ENCODE measurements at places on chromosomes 6 and 20. TPM values are rescaled to one million over a fixed set of nuclear protein-coding genes. Genes with fewer than 3 reads are reported as not detected.

GRCh38 chr6:16162003-16162402 is 33.1 kb downstream of the MYLIP start:
- no peak overlapping the region for H3K4me3 ChIP-seq
- H3K27ac ChIP-seq: no peak overlapping the region
- no peak for DNase-seq

GRCh38 chr20:10541668-10542411 is 106.7 kb downstream of the SLX4IP start:
- H3K4me3 ChIP-seq: no peak overlapping the region
- no peaks in the 10 kb centered on the region for H3K27me3 ChIP-seq

DNA sequence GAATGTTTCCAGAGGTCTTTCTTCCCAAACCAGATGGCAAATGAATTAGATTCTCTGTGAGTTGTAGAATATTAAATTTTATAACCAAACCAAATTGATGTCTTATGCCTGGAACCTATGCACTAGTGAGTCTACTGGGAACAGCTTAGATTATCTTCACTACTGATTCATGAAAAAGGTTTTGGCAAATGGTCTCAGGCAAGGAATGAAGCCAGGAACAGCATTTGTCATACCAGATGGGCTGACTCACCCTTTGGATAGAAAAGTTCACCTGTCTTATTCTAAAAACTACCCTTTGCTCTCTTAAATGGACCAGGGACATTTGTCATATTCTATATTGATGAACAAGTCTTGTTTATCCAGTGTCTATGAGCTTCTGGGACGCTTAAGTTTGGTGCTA is 135.4 kb upstream of the ECI2 start:
- H3K27me3 ChIP-seq: no peaks in the 10 kb centered on the region
- H3K36me3 ChIP-seq: peaks cover 2% of the 10 kb centered on the region
- H3K4me1 ChIP-seq: no peaks in the 10 kb centered on the region
- H3K27ac ChIP-seq: no peak overlapping the region

Gene SLC12A5
- 9.6 TPM for total RNA-seq

- no peaks in the 10 kb centered on the region for H3K36me3 ChIP-seq
- peaks cover 58% of the 10 kb centered on the region for H3K27me3 ChIP-seq
- DNase-seq: no peak
- H3K27ac ChIP-seq: no peak overlapping the region
- no peaks in the 10 kb centered on the region for H3K4me1 ChIP-seq
Observed at GRCh38 chr6:137402143-137402680, 92.0 kb downstream of the OLIG3 start.

DNA sequence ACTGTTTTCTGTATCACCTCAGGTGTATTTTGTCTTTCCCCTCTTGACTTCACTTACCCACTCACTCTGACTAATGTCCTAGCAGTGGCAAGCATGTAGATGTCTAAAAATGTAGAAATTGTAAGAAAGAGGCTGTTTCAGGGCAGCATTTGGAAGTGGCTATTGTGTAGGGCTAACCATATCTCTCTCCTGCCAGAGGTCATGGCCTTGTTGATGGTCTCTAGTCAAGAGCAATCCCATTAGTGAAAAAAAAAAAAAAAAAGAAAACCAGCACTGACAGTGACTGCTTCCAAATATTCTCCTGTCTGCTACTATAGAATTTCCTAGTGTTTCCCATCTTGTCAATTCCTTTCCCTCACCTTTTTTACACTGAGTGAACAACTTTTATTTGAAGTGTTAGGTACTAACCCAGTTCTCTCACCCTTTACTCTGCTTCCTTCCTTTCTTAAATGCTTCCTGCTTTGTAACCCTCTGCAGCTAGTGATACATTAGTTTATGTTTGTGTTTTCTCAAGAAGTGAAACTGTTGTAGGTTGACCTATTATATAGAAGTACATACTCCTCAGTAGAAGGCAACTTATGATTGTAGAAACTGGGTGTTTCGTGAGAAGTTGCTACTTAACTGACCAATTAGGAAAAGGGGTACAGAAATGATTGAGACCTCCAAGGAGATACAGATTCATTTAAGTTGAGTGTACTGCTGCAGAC is 174.1 kb upstream of the PTPRK start:
- H3K36me3 ChIP-seq: no peaks in the 10 kb centered on the region
- H3K4me3 ChIP-seq: no peak overlapping the region
- no peaks in the 10 kb centered on the region for H3K4me1 ChIP-seq
- DNase-seq: no peak
- no peak overlapping the region for H3K27ac ChIP-seq
- no peaks in the 10 kb centered on the region for H3K27me3 ChIP-seq

Gene MEP1A
- total RNA-seq: not detected

DNA sequence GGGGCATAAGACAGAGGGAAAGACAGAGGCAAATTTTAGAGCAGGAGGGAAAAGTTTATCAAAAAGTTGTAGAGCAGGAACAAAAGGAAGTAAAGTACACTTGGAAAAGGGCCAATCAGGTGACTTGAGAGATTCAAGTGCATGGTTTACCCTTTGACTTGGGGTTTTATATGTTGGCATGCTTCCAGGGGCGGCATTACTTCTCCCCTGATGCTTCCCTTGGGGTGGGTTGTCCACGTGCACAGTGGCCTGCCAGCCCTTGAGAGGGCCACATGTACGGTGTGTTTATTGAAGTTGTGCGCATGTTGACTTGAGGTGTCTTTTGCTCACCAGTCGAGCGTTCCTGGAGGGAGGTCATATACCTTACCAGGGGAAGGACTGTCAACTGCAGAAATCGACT is 259.5 kb upstream of the JARID2 start:
- H3K4me1 ChIP-seq: no peaks in the 10 kb centered on the region
- H3K36me3 ChIP-seq: no peaks in the 10 kb centered on the region
- no peaks in the 10 kb centered on the region for H3K27me3 ChIP-seq
- DNase-seq: no peak
- H3K27ac ChIP-seq: no peak overlapping the region
- no peak overlapping the region for H3K4me3 ChIP-seq

Gene CST2
- total RNA-seq: not detected

- DNase-seq: no peak
- peak overlapping the region; percentile 38 for H3K4me3 ChIP-seq
- peaks cover 26% of the 10 kb centered on the region for H3K4me1 ChIP-seq
- H3K27ac ChIP-seq: no peak overlapping the region
- no peaks in the 10 kb centered on the region for H3K27me3 ChIP-seq
Observed at GRCh38 chr20:59018817-59019216, 412 bp upstream of the TUBB1 start.

GRCh38 chr20:16444057-16444777 is 129.0 kb downstream of the KIF16B start:
- H3K4me1 ChIP-seq: no peaks in the 10 kb centered on the region
- H3K27me3 ChIP-seq: no peaks in the 10 kb centered on the region
- DNase-seq: no peak

DNA sequence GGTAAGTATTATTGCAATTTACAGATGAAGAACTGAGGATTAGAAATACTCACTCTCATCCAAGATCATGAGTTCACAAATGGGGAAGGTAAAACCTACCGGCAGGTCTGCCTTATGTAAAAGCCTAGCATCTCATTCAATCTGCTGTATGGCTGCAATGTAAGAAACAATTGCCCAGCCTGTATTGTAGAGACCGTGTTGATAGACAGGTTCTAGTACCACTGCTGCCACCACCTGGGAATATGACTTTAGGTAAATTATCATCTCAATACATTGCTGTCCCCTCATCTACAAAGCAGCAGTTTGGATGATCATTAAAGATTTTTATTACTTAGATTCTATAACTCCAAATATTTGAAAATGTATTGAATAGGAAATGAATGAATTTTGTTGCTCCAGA is 23.3 kb upstream of the ARHGAP18 start:
- no peaks in the 10 kb centered on the region for H3K4me1 ChIP-seq
- no peak overlapping the region for H3K27ac ChIP-seq
- H3K4me3 ChIP-seq: no peak overlapping the region
- DNase-seq: no peak

Data from neural crest cell (in vitro differentiated cells).